Ovary (tissue), 10 donors: ENCODE measurements at places on chromosomes 5 and 9. TPM values are rescaled to one million over a fixed set of nuclear protein-coding genes. Genes with fewer than 3 reads are reported as not detected.
A peak's percentile ranks its signal among the peaks of the same experiment; 100 is the strongest.

Gene CARD6
- 3.3 TPM for polyA plus RNA-seq

Gene NFIB
- 32.9 TPM for polyA plus RNA-seq

Gene OTP
- not detected for polyA plus RNA-seq

Gene ASB6
- polyA plus RNA-seq = 11.6 TPM

Gene ADGRD2
- polyA plus RNA-seq = not detected

Gene ANXA2R
- 1.6 TPM for polyA plus RNA-seq

Gene MEIKIN
- polyA plus RNA-seq = not detected

DNA sequence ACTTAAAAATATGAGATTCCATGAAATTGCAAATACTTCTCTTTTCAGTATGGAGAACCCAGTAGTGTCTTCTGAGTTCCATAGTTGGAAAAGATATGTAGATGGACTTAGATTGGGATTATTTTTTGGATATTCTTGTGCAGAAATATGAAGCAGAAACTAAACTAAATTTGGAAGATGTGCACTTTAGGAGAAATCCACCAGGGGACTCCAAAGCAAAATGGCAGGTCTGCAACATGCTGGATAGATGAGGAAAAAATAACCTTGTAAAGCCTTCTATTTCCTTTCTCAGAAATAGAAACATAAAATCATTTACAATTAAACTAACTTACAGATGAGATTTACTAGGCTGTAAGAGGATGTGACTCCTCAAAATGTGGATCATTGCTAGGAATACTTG lies 49.2 kb upstream of the MINAR2 start:
- DNase-seq = no peak

GRCh38 chr9:120921661-120922181 lies 4.9 kb downstream of the TRAF1 start:
- no peak for DNase-seq

GRCh38 chr5:2591777-2592453 lies 159.6 kb downstream of the IRX2 start:
- DNase-seq = no peak

DNA sequence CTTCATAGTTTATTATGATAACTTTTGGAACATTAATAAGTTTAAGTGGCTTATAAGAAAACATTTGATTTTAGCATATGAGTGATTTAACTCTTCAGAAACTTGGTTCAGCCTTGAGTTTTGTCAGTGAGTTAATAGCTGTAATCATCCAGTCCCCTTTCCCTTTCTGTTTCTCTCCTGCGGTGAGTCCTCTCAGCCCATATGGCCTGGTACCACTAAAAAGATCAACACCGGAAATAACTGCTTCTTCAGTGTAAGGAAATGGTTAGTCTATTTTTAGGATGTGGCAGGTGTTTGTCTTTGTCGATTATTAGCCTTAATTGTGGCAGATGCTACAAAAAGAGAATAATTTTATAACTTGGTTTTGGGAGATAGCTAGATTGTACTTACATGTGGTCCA lies 120.2 kb upstream of the GRHPR start:
- DNase-seq = no peak

GRCh38 chr5:52743970-52744369 lies 43.7 kb upstream of the ITGA1 start:
- DNase-seq = no peak

DNA sequence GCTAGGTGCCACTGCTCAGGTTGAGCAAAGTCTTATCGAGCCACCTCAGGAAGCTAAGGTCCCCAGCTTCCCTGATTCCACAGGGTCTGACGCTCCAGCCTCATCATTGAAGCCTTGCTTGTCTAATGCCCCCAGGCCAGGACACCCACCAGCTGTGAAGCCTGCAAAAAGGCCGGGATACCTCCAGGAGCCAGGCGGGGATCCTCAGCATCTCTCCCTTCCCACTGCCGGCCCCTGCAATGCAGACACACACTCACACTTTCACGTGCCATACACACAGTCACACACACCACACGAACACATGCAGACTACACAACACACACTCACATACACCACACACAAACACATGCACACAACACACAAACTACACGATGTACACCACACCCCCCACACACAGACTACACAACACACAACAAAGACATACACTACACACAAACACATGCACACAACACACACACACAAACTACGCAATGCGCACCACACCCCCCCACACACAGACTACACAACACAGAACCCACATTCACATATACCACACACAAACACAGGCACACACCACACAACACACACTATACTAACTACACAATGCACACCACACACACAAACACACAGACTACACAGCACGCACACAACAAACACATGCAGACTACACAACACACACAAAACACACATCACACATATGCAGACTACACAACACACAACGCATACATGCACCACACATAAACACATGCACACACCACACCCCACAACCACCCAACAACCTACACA lies 17.8 kb upstream of the S1PR3 start:
- DNase-seq = no peak

DNA sequence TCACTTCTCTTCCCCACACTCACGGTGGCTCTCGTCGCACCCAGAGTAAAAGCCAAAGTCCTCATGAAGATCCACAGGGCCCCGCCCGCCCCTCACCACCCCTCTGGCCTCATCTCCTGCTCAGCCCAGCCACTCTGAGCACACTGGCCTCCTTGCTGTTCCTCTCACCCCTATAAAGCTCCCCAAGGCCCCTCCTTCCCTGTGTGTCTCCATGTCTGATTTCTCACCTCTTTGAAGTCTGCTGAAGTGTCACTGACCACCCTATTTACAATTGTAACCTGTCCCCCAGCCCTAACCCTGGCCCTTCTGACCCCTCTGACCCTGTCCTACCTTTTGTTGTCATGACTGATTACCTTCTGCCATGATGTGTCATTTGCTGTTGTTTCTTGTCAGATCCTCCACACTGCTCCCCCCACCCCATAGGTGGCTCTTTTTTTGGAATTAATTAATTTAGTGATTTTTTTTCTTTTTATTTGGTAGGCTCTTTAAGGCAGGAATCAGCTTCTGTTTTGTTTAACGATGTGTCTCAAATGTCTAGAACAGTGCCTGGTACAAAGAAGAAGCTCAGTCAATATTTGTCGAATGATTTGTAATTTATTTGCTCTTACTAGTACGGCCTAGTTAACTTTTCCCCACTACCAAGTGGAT lies 90.2 kb downstream of the IQGAP2 start:
- DNase-seq = no peak

GRCh38 chr5:149172261-149172660 lies 31.0 kb downstream of the ABLIM3 start:
- DNase-seq = no peak

GRCh38 chr9:72362680-72363139 lies 2.3 kb downstream of the ZFAND5 start:
- peak; percentile 61 for DNase-seq

GRCh38 chr9:36800455-36800854 lies 227.8 kb downstream of the MELK start:
- DNase-seq = no peak
